ENCODE measurements at places on chromosomes 11 and 22.

DNA sequence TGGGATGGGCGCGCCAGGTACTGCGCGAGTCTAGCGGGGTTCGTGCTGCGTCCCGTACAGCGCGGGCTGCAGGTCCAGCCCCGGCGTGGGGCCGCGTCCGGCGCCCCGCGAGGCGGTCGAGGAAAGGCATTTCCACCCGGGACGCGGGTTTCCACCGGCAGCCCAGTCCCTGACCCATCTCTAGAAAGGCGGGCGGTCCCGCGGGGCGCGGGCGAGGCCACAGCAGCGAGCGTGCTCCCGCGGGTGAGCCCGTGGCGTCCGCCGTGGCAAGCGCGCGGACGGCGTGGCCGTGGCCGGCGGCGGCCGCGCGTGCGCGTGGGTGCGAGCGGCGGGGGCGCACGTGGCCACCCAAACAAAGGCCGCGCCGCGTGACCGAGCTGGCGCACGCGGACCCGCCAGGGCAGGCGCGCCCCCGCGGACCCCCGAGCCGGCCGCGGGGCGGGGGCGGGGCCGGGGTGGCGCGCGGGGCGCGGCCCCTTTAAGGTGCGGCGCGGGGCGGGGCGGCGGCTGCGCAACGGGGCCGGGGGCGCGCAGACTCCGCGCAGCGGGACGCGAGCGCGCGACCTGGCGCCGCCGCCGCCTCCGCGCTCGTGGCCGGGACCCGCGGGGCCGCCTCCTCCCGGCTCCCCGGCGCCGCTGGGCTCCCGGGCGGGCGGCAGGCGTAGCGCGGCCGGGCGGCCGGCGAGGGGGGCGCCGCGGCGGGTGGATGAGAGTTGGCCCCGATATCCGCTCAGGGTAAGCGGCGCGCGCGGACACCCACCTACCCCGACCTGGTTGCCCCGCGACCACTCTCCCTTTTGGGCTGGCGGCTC is 39.3 kb upstream of the CELSR1 start:
- DNase-seq = no peak

DNA sequence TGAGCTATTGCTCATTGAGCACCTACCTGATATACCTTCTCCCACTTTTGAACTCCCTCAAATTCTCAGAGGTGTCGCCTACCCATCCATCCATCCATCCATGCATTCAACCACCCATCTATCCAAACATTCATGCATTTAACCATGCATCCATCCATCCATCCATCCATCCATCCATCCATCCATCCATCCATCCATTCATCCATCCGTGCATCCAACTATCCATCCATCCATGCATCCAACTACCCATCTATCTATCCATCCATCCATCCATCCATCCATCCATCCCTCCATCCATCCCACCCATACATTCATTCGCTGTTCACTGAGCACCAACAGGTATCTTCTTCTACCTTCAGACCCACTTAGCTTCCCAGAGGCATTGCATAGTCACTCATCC is 342.8 kb downstream of the CTTN start:
- no peak for DNase-seq

DNA sequence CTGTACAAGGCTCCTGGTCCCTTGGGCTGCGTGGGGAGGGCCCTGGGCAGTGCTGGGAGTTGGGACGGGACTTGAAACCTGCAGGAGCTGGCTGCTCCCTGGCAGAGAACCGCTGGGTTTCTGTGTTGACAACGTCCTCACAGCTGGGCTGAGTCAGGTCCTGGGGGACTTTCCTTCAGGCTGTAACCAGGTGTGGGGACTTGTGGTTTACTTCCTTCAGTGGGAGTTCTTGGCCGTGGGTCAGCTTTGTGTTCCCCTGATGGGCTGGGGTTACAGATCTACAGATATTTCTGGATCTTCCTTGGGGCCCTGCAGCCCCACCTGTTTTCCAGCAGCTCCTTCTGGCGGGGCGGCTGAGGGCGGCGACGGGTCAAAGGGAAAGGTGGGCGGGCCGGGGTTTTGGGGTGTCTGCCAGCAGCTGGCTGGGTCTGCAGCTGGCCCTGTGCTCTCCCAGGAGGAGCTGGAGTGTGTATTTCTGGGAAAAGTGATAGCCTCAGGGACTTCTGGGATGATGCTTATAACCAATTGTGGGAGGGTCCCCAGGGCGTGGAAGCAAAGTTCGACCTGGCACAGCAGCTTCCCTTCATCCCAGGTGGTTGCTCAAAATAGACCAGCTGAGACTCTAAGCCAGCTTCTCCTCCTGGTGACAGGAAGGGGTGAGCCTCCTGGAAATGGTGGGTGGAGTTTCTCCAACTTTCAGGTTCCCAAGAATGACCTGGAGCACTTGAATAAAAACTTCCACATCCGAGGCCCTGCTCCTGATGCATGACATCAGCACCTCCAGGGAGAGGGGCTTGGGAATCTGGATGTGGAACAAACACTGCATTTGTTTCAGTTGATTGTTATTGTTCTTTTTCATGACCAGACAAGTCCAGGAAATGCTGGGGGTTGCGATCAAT is 19.1 kb downstream of the ST14 start:
- DNase-seq = no peak

GRCh38 chr11:87972133-87972532 is 203.1 kb downstream of the RAB38 start:
- no peak for DNase-seq

- DNase-seq = no peak
These were observed 45.2 kb downstream of the SC5D start for GRCh38 chr11:121337740-121338272.
